ENCODE measurements at places on chromosomes 12 and 14.

DNA sequence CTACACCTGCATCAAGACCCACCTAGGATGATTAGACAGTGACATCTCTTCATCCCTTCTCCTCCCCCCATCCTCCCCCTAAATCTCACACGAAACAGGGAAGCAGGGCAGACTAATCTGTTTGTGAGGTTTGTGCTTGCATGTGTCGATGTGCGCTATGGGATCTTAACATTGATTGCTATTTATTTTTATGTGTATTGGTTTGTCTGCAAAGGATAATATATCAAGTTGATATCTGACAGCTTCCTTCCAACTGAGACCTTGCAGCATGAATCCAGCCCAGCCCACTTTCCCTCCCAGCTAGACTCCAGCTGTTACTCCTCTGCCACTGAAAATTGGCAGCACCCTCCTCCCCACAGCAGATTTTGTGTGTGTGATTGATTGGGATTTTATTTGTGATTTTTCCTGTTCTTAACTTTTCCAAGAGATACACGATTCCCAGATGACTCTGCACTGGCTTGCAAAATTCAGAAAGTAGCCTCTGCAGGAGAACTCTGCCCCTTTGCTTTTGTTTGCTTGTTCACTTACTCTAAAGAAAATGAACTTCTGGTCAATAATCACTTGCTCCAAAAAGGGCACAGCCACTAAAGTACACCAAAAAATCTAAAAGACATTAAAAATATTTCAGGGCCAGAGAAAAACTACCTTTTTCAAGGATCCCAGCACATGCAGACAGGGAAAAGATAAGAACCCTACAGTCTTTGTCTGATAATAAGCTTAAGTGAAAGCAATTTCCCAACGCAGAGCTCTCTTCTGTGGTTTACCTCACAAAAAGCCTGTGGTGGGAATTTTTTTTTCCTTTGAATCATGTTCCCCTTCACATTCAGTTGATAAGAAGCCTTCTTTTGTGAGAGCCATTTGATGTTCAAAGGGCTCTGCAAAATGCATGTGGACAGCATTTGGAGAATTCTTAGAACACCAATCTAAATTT is 222.1 kb downstream of the RPS29 start:
- no peak for DNase-seq

DNA sequence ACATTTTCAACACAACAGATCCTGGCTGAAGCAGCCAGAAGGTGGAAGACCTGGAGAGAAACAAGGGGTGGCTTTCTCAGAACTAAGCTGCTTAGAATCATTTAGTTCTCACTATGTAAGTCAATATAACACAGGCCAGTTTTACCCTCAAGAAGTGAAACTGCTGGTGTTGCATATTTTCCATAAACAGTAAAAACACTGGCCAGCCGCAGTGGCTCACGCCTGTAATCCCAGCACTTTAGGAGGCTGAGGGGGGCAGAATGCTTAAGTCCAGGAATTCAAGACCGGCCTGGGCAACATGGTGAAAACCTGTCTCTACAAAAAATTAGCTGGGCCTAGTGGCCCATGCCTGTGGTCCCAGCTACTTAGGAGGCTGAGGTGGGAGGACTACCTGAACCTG is 11.6 kb downstream of the STX2 start:
- no peak for DNase-seq

DNA sequence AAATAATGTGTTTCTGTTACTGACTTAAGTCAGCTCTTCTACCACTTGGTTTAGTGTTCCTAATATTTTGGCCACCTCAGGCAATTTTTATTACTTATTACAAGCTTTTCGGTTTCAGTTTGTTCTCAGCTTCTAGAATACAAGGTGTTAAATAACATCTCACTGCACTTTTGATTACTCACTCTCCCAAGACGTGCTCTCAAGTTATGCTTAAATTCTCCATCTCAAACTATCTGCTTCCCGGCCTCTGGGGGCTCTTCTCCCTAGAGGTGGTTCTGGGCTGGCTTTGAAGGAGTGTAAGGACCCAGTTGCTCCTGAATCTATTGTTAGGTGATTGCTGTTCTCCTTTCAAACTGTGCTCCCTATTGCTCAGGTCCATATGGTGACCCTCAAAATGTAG is 193.9 kb upstream of the DDHD1 start:
- no peak for DNase-seq

GRCh38 chr12:104790296-104791125 is 167.6 kb downstream of the SLC41A2 start:
- DNase-seq: peak; percentile 60

DNA sequence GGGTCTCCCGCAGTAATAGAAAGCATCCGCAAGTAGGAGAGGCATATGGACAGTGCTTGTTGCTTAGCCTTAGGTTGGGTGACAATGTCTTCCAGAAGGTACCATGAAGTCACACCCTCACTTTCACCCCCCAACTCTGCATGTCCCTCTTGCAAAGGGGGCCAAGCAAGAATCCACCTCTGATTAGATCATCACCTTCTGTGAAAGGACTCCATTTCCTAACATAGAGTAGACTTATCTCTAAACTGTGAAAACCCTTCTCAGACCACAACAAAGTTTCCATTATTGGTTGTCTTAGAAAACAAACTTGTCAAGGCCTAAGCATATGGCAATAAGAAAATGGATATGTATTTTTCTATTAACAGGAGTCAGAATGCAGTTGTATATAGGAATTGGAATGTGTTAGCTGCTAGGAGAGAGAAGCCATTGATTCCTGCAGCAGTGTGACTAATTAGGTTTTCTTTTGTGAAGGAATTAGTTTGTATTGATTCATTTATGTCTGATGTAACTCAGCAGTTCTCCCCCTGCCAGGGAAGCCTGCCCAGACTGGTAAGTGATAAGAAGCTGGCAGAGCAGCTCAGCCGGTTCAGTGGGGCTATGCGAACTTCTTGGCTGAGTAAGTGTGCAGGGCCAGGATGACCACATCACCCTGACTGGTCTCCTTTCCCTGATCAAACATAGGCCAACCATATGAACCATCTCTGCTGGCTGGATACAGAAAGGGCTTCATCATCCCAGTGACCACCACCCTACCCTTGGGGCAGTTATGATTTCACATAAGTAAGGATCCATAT is 107.3 kb upstream of the CCDC196 start:
- no peak for DNase-seq

GRCh38 chr12:14960548-14961465 is 594 bp downstream of the ARHGDIB start:
- no peak for DNase-seq

GRCh38 chr12:44157359-44157758 is 321.5 kb downstream of the TMEM117 start:
- no peak for DNase-seq

DNA sequence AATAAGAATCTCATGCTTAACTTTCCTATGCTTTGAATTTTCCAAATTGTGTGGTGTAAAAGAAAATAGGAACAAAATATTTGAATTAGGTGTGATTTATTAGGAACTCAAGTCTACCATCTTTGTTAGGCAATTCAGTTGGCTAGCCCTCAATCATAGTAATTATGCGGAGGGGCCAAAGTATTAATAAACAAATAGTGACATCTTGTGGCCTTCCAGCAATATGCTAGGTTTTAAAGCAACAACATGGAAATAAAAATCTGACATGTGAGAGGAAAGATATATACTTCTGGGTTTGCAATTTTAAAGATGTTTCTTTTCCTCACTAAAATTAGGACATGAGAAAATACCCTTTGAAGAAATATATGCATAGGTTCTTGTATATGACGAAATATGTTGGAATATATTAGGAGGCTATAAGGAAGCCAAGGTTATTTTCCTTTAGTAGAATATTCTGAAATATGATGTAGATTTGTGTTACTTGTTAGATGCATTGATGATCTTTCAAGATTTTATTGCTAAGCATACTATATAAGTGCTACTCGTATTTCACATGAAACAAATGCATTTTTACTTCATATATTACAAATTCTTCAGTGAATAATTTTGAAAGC is 200.4 kb downstream of the PTPRO start:
- DNase-seq: no peak

DNA sequence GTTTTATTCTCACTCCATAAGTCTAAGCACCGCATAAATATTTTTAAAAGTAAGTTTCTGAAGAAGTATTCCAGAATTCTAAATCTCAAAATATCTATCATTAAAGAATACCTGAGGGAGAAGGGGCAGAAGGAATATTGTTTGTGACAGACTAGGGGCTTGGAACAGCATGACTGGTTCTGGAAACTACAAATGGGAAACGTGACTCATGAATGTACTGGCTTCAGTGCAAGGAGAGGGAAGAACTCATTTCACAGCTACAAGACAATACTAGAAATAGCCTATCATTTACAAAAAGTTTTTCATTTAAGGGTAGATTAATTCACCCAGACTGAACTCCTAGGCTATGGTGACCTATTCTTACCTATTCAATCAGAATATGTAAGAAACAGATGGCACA is 121.3 kb downstream of the SLC25A21 start:
- no peak for DNase-seq

GRCh38 chr12:49748306-49748705 is 6.9 kb downstream of the TMBIM6 start:
- no peak for DNase-seq

DNA sequence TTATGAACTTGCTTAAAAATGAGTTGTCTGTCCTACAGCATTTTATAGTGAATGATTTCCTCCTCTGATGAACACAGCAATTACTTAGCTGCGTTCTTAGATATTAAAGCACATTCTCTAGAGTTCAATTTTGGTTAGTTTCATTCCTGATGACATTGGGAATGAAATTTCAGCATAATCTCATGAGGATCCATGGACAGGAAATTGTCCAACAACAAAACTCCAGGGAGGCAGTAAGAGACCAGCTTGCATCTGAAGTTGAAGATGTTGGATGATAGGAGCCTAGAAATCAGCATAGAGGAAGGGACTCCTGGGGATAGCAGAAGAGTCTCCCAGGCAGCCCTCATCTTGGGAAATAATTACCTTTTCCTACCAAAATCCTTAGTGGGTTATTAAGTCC is 128.7 kb upstream of the RAP1B start:
- no peak for DNase-seq

DNA sequence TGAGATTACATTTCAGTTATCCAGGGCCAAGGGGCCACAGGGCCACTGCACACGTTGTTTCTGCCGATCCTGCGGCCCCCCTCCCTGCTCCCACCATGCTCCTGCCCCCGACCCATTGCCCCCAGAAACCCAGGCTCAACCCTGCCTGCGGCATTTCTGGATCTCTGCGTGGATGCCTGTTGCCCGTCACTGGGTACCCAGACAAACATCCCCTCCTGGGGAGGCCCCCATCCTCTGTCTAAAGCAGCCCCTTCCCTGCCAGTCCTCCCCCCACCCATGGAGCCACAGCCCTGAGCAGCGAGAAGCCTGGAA is 326.4 kb upstream of the SFSWAP start:
- no peak for DNase-seq

DNA sequence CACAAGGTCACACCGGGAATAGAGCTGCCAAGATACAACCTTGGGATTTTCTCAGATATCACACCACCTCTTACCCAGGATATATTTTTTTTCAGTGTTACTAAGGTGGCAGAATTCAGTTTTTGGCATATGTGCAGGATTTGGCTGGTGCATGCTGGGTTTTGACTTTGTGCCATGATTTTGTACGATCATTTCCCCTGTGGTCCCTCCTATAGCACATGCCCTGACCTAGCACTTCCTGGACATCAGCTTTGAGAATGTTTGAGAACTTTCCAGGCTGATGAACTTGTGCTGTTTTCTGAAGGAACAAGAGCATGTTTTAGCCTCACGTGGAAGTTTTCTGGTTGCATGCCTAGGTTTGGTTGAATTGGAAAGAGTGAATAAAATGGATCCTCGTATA is 11.0 kb upstream of the TBPL2 start:
- no peak for DNase-seq
